ENCODE measurements at places on chromosomes 6 and 20.

DNA sequence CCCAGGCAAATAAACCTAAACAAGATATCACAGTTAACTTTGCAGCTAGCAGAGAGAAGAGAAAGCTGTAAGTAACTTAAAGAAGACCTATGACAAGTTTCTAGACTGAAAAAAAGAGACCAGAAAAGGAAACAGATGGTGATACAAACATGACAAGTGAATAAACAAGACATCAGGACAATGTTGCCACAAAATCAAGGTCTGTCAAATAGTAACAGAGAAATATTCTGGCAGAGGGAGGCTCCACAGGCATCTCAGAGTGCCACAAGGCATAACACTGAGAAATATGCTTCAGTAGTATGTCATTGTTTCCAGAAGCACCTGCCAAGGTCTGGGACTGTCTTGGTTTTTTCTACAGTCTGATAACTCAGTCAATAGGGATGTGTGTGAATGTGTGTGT is 332.2 kb downstream of the KHDRBS2 start:
- DNase-seq, result no peak

DNA sequence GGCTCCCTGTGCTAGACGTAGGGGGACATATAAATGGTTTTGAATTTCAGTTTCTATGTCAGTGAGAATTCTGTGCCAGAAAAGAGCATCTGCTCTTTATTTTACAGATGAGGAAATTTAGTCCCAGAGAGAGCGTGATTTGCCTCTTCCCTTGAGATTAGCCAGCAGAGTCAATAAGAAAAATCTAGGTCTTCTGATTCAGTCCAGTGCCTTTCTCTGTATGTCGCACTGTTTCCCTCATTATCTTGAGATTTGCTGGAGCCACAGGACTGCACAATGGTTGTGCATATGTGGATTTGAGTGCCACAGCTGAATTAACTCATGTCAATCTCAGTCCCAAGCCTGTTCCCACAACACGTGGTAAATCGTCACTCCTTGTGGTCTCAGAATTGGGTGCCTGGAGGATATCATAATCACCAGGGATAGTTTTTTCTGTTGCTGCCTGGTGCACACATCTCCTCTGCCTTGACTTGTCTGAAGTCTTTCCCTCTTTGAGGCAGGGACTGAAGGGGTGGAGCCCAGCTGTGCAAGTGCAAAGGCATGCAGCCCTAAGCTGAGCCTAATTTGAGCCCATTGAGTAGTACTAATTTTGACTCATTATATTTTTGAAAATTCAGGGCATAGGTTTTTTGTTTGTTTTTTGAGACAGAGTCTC is 276.7 kb downstream of the SOX4 start:
- no peak for DNase-seq

DNA sequence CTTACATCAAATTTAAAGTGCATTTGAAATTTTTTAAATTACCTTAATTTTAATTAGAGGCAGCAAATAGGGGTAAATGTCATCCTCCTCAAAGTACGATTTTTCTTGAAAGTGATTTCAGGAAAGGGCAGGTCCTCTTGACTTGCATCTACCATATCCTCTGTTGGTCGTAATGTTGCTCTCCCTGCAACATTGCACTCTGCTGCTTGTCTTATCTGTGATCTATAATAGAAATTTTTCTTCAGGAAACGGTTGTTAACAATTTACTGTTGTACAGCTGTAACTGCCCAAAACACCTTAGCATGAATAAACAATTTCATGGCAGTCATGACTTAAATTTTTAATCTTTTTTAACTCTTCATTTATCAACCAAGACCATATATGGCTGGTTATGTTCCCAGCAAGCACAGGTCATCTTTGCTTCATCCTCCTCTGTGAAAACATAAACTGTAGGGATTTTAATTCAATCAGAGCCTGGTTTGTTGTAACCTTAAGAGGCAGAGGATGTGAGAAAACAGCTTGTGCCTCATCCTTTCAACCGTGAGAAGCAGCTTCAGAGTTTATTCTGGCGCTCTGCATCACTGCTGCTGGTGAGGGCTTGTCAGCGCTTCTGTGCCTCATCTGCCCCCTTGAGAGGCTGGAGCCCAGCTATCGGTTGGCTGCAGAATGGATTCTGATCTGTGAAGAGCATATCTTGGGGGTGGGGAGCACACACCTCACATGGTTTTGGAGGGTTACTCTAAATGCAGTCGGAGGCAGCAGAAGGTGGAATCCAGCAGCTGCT is 56.0 kb downstream of the CTNNBL1 start:
- no peak for DNase-seq

GRCh38 chr6:24064832-24065231 is 61.2 kb upstream of the NRSN1 start:
- DNase-seq, result no peak

- no peak for DNase-seq
These were observed 1.1 kb downstream of the SPTLC3 start for GRCh38 chr20:13009682-13010406.

DNA sequence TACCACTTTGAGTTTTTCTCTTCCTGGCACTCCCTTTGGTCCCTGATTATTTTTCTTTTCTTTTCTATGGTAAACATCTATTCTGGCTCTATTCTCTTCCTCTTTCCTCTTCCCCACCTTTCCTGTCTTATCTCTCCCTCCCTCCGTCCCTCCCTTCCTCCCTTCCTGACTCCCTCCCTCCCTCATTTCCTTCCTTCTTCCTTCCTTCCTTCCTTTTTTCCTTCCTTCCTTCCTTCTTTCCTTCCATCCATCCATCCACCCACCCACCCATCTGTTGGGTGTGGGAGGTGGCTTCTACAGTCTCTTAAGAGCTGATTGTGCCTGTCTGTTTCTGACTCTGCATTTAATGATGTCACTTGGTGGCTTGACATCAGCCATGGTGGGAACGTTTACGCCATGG is 43.5 kb upstream of the GTSF1L start:
- DNase-seq, result no peak

DNA sequence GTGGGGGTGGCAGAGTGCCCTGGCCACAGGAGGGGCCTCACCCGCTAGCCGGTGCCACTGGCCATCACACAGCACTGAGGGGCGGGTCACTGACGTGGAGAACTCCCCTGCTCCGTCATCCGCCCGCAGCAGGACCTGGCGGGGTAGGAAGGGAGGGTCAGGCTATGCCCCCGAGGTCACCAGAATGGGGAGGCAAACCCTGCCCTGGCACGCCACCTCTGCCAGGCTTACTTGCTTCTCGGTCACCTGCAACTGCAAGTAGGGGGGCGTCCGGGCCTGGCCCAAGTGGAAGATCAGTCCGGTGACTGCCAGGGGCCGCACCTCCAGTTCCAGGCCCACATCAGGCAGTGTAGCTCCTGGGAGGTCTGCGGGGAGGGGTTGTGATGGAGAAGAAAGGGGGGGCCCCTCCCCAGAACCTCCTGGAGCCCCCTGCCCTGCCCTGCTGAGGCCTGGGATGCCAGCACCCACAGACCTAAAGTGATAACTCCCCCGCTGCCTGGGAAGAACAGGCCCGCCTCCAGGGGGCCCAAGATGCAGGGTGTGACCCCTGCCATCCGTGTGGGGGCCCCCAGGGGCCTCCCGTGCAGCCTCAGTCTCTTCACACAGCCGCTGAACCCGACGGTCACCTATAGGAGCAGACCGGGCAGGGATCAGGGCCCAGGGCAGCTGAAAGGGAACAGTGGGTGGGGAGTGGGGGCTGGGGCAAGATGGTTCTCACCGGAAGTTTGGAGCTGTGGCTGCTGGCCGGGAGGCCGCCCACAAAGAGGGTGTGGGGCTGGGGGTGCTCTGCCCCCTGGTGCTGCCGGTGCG is 7.4 kb downstream of the ADRM1 start:
- no peak for DNase-seq
